ENCODE measurements at places on chromosomes 2 and 18. TPM values are rescaled to one million over a fixed set of nuclear protein-coding genes. Genes with fewer than 3 reads are reported as not detected.

- DNase-seq, result no peak
- peaks cover 2% of the 10 kb centered on the region for H3K27me3 ChIP-seq
- peaks cover 12% of the 10 kb centered on the region for H3K4me1 ChIP-seq
These were observed 121.9 kb upstream of the HAAO start for GRCh38 chr2:42914314-42914713.

DNA sequence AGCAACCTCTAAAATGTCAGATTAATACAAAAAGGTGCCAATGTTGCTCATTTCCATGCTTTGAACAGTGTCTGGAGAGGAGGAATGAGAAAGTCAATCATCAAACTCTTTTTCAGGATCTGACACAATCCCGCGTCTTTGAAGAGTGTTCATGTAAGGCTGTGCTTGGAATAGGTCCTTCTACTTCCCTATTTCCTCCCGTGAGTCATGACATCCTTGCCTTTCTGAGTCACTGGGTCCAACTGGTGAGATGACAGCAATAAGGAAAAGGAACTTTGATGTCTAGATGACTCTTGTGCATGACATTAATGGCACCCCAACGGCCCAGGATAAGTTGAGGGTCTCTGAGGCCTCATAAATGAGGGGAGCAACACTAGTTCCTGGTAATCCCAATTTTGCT lies 109.0 kb upstream of the CELF4 start:
- no peak overlapping the region for H3K4me3 ChIP-seq
- no peaks in the 10 kb centered on the region for H3K36me3 ChIP-seq
- H3K27me3 ChIP-seq, result no peaks in the 10 kb centered on the region
- no peak for DNase-seq
- no peak overlapping the region for H3K27ac ChIP-seq

- no peak overlapping the region for H3K4me3 ChIP-seq
- no peaks in the 10 kb centered on the region for H3K36me3 ChIP-seq
- no peaks in the 10 kb centered on the region for H3K4me1 ChIP-seq
- H3K27ac ChIP-seq, result no peak overlapping the region
- DNase-seq, result peak; percentile 82
- no peaks in the 10 kb centered on the region for H3K27me3 ChIP-seq
These were observed 943.3 kb upstream of the FANCL start for GRCh38 chr2:59184276-59185020.

DNA sequence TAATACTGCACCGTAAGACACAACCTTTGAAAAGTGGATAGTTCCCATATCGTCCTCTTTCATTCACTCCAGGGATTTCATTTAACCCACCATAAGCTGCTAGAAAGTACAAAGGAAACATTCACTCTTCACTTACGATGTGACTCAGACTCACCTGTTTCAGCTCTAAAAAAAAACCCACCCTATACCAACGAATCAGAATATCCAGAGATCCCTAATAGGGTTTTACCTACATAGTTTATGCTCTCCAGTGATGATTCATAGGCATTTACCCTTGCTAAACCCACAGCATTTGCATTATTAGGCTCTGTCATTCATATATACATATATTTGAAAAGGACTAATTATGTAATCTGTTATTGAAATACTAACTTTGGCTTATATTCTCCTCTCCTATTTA lies 60.2 kb downstream of the PRPF40A start:
- no peak overlapping the region for H3K4me3 ChIP-seq
- H3K27me3 ChIP-seq, result no peaks in the 10 kb centered on the region
- no peak for DNase-seq
- H3K4me1 ChIP-seq, result no peaks in the 10 kb centered on the region
- H3K27ac ChIP-seq, result no peak overlapping the region

Gene ZRANB3
- total RNA-seq, result 9.1 TPM

Gene RSAD2
- 3.3 TPM for total RNA-seq

All from muscle of leg (tissue), 16 donors.